ENCODE measurements at places on chromosomes 16 and 17.

GRCh38 chr17:56850591-56850990, 16.6 kb downstream of the DGKE start:
- no peak for DNase-seq

GRCh38 chr17:876272-876671, 94.1 kb downstream of the MRM3 start:
- no peak for DNase-seq

DNA sequence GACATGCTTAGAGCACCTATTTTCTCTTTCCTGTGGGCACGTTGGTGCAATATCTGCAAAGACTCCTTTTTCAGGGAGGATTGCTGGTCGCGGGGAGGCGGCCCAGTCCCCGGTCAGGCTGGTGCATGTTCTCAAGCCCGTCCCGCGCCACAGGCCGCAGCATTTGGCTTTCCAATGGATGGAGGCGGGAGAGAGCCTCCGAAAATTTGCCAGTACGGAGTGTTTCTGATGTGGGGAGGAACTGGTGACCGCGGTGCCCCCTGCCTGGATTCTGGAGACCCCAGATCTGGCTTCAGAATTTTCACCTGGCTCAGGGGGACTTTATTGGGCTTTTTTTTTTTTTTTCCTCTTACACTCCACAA, 2.3 kb downstream of the CMIP start:
- no peak for DNase-seq

DNA sequence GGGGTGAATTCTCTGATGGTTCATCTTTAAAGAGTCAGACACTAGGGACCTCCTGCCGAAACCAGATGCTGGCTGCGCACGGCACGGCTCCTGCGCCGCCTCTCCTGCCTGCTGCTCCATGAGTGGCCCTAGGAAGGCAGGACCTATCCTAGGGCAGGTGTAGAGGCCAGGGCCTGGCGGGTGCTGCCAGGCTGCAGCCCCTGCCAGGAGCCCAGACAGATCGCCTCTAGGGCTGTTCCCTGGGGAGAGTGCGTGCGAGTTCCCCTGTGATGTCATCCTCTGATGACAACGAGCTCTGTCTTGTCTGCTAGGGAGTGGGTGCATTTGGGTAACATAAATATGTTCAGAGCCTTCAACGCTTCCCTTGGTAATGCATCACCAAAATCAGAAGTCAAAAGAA, 23.9 kb downstream of the SLC38A10 start:
- DNase-seq = no peak

GRCh38 chr17:27384261-27384701, 72.0 kb upstream of the KSR1 start:
- no peak for DNase-seq

DNA sequence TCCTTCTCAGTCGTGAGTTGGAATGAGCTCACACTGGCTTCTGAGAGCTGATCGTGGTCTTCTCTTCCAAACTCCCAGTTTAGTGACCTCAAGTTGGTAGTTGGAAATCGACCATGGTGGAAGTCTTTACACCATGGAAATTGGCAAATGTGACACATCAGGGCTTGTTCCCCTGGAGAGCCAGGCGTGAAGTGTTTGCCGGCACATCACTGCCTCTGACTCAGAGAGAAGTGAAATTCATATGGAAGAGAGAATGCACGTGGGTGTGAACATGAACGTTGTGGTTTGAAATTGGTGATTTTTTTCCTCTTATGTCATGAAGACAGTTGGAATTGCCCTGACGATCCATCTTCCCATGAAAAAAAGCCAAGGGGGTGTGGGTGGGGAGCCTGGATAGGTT, 47.4 kb downstream of the AXIN2 start:
- DNase-seq = no peak

DNA sequence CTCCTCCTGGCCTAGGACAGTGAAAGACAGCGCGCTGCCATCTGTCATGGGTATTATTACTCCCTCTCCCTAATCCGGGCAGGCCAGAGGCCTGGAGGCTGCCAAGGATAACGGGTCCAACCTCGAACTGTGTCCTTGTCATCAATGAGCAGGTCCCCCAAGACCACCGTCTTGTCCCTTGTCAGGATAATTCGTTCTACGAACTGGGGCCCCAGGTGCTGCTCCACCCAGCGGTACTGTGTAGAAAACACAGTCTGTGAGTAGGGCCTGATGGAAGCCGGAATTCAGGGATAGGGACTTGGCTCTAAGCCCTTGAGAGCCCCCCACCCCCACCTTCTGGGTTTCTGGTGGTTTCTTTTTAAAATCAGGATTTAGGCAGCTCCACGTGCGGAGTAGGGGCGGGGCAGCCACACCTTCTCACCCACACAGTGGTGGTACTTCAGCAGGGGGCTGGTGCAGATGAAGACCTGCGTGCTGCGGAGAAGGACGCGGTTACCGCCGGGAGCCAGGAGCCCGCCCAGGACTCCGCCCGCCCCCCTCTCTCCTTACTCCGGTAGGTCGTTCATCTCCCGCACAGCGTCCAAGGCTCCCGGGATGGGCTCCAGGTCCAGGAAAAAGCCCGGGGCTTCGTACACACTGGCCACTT, 787 bp downstream of the NT5C start:
- DNase-seq = no peak

DNA sequence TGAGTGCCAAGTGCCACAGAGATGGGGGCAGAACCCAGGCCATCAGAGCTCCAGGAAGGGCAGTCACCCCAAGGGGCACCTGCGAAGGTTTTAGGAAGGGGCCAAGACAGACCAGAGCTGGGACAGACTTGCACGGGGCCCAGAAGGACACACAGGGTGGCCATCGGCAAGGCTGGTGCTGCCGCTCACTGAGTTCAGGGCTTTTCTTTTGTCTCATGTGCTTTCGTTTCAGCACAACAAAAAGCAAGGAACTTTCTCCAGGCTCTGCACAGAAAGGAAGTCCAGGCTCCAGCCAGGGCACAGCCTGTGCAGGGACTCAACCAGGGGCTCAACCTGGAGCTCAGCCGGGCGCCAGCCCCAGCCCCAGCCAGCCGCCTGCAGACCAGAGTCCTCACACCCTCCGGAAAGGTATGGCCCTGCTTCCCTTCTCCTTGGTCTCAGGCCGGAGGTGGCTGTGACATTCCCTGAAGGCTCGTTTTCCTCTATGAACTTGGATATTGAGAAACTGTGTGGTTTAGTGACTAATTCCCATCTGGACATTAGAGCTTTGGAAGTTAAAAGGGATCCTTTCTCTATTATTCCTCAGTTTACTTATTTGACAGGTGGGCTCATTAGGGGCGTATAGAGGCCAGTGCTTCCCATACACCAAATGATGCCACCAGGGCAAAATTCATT, 37.9 kb downstream of the ELAC2 start:
- DNase-seq = no peak

DNA sequence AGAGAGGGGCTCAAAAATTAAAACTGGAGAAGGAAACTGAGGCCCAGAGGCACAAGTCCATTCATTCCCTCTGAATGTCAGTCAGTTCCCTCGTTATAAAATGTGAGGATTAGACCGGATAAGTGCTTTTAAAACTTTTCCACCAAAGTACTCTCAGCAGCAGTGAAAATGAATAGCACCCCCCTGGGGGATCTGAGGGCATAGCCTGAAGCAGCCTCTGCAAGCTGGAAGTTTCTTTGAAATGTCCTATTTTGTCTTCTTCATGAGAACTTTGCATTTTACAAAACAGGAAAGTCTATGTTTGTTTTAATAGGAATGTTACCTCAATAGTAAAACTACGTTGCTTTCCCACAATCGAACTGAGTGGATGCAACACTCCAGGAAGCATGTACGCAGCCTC, 273.0 kb downstream of the CEP112 start:
- DNase-seq = no peak

GRCh38 chr16:55526441-55526840, 17.6 kb downstream of the LPCAT2 start:
- no peak for DNase-seq

GRCh38 chr17:27776882-27777624, 23.3 kb downstream of the NOS2 start:
- DNase-seq = no peak

- no peak for DNase-seq
These were observed 65.1 kb downstream of the WSCD1 start for GRCh38 chr17:6135236-6135635.

- no peak for DNase-seq
These were observed 11.0 kb upstream of the HAS3 start for GRCh38 chr16:69094501-69094900.

- no peak for DNase-seq
These were observed 137.6 kb upstream of the RCVRN start for GRCh38 chr17:10042589-10043244.

- DNase-seq = no peak
These were observed 80.7 kb downstream of the HS3ST3A1 start for GRCh38 chr17:13520899-13521572.

- DNase-seq = no peak
These were observed 7.6 kb upstream of the C17orf107 start for GRCh38 chr17:4891411-4892410.

DNA sequence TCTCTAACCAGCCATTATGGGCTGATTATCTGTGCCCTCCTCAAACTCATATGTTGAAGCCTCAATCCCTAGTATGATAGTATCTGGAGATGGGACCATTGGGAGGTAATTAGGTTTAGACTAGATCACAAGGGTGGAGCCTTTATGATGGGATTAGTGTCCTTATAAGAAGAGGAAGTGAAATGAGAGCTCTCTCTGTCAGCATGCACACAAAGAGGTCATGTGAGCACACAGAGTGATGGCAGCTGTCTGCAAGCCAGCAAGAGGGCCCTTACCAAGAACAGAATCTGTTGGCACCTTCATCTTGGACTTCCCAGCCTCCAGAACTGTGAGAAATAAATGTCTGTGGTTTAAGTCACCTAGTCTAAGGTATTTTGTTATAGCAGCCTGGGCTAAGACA, 101.9 kb downstream of the PCTP start:
- DNase-seq = no peak

DNA sequence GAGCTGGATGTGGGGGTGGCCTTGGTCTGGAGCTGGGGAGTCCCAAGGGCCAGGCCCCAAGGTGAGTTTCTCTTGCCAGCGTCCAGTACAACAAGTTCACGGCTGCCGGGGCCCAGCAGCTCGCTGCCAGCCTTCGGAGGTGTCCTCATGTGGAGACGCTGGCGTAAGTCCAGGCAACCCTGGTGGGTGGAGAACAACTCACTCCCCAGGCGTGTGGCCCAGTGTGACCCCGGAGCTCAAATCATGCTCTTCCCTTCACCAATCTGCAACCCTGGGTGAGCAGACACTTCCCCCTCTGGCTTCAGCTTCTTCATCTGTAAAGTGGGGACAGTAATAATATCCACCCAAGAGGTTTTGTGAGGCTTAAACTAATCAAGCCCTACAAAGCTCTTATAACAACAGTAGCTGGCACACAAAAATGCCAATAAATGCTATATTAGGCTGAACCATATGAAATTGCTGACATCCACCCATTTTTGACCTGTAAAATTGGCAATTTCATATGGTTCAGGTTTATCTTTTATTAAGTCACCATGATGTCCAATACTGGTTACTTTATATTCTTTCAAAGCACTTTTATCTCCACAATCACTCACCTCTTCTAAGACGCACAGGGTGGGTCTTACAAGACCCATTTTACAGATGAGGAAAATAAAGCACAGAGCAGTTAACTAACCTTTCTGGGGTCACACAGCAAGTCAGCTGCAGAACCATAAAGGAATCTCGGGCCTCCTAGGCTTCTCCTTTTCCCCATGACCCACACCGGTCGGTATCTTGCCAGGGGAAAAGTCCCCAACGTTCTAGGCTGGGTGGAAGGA, 19.7 kb downstream of the DEXI start:
- no peak for DNase-seq

DNA sequence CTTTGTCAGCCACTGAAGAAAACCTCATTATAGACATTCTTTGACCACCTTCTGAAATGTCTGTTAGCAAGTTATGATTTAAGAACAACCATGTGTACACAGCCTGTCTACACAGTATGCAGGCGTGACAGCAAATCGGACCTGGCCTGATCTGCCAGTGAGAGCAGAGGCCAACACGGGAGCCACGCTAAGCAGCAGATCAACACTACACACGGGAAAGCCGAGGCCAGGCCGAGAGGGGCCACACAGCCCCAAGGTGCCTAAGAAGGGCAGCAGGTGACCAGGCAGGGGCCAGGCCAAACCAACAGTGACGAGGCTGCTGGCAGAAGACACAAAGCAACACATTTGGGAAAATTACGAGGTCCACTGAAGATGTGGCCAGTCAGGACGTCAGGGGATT, 16.3 kb upstream of the FAAP100 start:
- DNase-seq = no peak

GRCh38 chr16:88760424-88761142, 24.4 kb downstream of the PIEZO1 start:
- DNase-seq = no peak

DNA sequence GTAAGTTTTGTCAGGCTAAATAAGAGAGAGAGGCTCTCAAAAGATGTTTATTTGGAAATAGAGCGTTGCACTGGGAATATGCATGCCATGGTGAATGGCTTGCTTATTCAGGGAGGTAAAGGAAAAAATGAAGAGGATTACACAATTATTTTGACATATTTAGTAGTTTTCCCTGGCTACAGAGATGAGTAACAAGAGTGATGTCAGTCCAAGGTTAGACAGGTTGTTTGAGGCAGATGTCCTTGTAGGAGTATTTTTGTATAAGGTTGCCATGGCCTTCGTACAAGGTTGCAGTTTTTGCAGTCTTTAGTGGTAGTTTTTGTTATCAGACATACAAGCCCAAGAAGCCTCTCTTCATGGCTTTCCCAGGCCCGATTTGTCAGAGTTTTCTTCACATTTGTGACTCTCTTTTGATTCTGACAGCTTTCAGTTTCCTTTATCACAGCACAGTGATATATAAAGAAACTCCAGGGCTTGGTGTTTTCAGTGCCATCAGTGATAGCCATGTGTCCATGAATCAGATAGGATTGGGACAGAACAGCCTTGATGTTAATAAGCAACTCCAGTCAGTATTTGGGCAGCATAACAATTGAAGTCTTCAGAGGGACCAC, 18.7 kb upstream of the LGALS9 start:
- DNase-seq = no peak

DNA sequence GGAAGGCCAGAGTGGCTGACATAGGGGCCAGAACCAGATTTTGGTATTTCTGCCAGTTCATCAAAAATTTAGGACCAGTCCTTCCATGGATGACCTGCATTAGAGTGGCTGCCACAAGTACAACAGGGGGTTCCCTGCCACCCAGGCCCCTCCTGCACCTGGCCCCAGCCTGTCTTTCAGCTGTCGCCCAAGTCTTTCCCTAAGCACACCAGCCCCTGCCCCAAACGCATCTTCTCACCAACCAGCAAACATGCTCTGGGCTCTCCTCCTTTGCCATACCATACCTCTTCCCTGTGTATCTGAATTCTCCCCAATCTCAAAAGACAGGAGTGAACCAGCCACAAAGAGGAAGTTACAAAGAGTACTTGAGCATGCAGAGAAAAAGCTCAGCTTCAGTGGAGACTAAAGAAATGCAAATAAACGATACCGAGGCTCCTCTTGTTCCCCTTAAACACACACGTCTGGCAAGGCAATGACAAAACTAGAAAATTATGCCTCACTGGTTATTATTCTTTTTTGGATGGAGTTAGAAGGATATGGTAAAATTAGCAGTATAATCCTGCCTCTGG, 130.6 kb downstream of the DYNLRB2 start:
- no peak for DNase-seq

GRCh38 chr17:81460856-81461460, 51.6 kb downstream of the ACTG1 start:
- no peak for DNase-seq

GRCh38 chr16:79076047-79076767, 524.3 kb downstream of the MAF start:
- DNase-seq = no peak

- DNase-seq = no peak
These were observed 345.4 kb downstream of the SOX9 start for GRCh38 chr17:72466199-72466598.

- DNase-seq = no peak
These were observed 8.4 kb downstream of the GLOD4 start for GRCh38 chr17:773467-774312.

- DNase-seq = no peak
These were observed at the start of gene ABHD15 for GRCh38 chr17:29566473-29567303. Gene ABHD15 (minus strand): TSS chr17:29567037. CDS start chr17:29566966, 71 bp downstream.
